ENCODE measurements at places on chromosomes 5 and 9. TPM values are rescaled to one million over a fixed set of nuclear protein-coding genes. Genes with fewer than 3 reads are reported as not detected.

GRCh38 chr5:91607675-91608074, 224.6 kb upstream of the ARRDC3 start:
- DNase-seq, result no peak

GRCh38 chr9:95379630-95380029, 62.1 kb upstream of the FANCC start:
- DNase-seq, result no peak

DNA sequence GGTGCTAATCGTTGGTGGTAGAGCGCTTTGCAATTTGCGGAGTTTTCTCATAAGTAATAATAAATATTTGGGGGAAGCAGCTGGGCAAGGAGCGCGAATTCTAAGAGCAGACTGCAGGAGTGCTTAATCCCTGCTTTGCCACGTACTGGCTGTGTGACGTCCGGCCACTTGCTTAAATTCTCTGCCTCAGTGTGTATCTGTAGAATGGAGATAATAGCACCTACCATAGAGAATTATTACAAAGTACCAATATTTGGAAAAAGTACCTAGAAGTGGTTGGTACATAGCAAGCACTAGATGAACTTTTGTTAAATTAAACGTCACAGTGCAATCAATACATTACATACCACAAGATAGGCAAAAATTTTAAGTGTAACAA, 598 bp upstream of the TMED7 start:
- peak; percentile 22 for DNase-seq

GRCh38 chr5:173018358-173018757, 34.8 kb downstream of the ATP6V0E1 start:
- no peak for DNase-seq

DNA sequence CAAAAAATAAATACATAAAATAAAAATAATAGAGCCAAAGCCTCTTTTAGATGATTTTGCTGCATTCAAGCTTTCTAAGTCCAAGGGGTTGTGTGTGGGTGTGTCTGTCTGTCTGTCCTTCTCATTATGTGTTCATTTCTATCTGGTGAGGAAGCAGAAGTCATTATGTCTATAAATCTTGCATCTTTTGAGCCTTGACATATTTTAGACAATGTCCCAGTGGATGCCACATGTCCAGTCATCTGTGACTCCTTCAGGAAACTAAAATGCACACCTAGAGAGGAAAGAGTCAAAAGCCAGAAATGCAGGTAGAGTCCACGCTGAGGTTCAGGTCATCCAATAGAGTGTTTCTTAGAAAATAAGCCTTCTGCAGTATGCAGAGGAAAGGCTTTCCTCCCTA, 80.9 kb downstream of the GALNT10 start:
- DNase-seq, result no peak

GRCh38 chr9:88949425-88949824, 41.8 kb upstream of the S1PR3 start:
- DNase-seq, result peak; percentile 41

DNA sequence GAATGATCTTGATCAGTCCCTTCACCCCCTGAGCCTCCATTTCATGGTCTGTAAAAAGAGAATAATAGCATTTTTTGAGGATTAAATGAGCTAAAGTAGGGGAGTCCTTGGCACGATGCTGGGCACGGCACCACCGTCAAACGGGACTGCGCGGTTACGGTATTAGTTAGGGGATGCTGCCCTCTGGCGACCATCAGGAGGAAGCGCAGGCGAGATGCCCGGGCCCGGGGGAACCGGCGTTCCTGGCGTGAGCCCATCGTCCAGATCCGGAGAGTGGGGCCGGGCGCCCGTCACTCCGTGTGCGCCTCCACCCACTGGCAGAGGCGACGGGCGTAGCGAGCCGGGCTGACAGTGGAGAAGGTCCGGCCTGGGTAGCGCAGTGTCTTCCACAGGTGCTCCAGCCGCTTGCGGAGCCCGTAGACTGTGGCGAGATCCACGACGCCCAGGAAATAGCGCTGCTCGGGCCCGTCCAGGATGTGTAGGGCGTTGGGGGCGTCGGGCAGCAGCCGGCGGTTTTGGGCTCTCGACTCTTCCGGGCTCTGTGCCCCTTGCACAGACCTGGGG, 4.8 kb upstream of the ST6GALNAC4 start:
- no peak for DNase-seq

DNA sequence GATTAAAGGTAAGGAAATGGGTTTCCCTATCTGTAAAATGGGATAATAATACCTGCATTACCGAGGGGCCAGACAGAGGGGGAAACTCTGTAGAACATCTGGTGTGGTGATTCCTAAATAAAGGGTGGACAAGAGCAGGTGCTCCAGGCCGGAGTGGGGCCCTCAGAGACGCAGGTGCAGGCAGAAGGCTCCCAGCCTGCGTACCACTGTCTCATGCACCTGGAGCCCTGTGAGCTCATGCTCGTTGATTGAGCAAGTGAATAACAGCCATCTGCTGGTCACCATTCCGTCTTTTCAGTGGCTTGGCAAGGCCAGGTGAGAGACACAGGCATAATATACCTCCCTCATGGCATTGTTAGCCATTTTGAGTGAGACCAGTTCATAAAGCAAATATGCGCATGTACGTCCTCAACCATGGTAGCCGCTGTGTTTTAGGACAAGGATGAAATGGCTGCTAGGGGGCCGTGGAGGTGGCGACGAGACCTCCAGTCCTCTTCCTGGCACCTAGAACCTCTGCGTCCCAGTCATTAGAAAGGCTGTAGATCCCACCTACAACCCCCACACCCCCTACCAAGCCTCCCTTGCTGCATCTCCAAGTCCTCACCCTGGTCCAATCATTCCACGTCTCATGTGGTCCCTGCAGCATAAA, 198.0 kb upstream of the MVB12B start:
- DNase-seq, result no peak

DNA sequence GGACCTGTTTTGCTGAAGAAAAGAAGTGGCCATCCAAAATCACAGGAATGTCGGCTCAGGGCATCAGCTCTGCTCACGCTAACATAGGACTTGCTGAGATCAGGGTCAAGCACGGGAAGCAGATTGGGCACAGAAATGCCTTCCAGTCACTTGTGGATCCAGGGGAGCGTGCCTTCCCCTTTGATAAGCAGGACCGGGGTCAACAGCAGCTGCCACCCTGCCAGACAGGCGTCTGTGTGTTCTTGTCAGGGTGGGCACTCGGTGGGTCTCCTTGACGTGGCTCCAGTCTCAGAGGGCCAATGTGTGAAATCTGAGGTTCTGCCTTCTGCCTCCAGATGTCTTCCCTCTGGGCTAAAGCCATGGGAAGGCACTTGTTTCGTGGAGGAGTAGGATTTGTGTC, 313.7 kb upstream of the IRX4 start:
- DNase-seq, result no peak

GRCh38 chr5:92505925-92506324, 1075.1 kb downstream of the NR2F1-AS1 start:
- no peak for DNase-seq

GRCh38 chr9:84315278-84315877, 25.2 kb downstream of the SLC28A3 start:
- DNase-seq, result peak; percentile 53

DNA sequence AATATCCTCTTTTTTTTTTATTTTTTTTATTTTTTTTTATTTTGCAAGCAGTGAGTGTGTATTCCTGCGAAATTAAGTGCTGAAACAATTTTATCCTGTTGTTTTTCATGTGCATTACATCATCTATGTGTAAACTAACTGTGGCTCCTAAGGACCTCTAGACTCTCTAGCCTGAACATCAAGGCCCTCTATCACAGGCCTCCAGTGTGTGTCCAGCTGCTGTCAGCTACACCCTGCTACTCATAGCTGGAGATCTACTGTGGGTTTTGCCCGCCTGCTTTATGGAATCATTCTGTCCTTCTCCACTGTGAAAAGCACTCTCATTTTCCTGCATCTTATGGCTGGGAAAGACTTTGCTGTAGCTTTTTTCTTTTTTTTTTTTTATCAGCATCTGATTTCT, 157.8 kb downstream of the KCTD16 start:
- DNase-seq, result no peak

DNA sequence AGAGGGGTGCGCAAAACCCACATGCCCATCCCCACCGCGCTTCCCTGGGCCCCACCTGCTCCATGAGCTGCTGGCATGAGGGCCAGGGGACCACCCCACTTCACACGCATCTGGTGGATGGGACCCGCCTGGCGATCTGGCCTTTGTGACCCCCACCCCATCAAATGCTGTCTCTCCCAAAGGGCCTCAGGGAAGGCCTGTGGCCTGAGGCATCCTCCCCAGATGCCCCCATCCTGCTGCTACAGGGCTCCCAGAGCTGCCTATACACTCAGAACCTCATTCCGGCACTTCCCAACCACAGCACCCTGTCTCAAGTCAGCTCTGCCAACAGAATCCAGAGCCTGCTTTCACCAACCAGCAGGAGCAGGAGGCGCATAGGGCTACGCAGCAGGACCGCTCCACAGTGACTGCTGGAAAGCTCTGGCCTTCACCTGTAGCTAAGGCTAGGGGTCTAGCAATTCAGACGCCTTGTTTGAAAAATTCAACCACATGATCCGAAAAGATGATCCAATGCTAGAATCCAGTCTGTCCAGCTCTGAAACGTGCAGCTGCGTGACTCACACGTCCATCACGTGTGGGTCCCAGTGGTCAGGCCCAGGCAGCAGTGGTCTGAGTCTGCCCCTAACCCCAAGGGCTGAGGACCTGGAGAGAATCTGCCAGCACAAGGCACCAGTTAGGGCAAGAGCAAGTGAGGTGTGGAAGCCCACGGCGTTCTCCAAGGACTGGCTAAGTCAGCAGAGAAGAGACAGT, 1.4 kb upstream of the SNAPC4 start:
- no peak for DNase-seq

DNA sequence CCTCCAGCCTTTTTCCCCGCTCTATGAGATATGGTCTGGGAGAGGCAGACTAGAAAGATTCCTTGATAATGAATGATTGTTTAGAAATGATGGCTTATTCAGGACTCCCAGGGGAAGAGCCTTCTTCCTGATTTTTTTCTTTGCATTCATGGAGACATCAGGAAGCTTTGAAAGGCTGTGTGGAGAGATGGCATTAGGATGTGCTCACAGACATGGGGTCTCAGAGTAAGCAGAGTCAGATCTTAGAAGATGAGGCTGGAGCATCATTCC, 37.1 kb downstream of the PPARGC1B start:
- DNase-seq, result no peak

DNA sequence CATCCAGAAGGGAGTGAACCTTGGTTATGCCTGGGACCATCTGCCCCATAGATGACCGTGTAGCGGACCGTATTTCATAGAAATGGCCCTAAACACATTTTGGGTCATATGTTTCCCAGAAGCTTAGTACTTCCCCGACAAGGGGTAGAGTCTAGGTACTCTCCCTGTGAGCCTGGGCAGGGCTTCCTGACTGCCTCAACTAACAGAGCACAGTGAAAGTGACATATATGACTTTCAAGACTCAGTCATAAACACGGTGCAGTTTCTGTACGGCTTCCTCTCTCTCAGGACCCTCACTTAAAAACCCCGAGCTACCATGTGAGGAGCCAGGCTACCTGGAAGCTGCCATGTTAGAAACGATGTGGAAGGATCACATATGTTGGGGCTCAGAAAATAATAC, 20.9 kb downstream of the C9orf57 start:
- DNase-seq, result no peak

DNA sequence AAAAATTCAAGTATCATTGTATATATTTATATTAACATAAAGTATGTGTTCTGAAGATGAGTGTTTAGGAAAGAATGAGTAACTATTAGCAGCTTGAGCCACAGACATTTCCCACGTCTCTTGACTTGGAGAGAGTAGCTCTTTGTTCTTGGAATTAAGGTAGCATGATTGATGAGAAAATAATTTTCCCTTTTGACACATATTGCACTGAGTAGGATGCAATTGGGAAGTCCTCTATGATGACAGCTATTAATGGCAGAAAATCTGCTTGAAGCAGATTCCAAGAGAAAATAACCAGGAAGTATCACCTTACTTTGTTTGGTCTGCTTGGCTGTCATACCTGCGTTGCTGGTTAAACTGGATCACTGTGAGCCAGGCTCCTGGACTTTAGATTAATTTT, 204.8 kb downstream of the TLE4 start:
- no peak for DNase-seq

DNA sequence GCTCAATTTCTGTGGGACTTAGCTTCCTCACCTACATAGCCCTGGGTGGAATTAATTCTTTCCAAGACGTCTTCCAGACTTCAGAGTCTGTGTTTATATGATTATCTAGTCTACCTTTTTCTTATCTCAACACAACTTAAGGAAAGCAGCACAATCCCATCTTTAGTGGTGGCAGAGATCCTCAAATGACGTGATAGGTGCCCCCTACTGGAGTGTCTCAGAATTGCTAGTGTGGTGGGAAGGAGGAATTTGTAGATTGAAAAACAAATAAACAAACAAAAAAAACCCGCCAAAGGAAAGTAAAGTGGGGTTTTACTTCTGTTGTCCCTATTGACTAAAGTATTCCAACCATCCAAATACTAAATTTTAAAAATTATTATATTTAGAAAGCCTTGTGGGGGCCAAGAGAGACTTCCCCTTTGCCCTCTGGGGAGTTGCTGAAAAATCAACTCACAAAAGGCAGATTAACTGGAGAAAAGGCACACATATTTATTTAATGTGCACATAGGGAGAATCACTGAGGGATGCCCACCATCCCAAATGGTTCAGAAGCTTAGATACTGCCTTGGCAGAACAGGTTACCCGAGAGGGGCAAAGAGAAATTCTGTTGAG, 283.3 kb downstream of the TMEM167A start:
- DNase-seq, result no peak

DNA sequence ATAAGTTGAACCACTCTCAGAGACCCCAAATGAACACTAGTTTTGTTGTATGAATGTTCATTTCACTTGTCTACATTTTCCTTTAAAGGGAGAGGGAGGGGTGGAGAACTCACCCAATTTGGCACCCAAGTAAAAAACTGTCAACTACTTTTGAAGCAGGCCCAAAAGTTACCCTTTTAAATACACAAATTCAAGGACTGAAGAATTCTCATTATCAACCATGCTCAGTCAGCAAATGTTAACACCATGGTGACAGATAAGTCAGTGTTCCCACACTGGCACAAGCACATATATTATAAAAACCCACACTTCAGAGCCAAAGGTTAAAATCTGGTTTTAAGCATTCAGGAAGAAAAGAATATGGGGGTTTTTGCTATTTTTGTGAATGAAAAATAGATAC, 31.6 kb downstream of the CSNK1A1 start:
- no peak for DNase-seq

GRCh38 chr9:69955536-69956355, 87.9 kb upstream of the MAMDC2 start:
- DNase-seq, result no peak

EXOSC2 gene
- 30.9 TPM for polyA plus RNA-seq

C9orf85 gene
- 21.7 TPM for polyA plus RNA-seq

WDR38 gene
- 0.27 TPM for polyA plus RNA-seq

IRX2 gene
- polyA plus RNA-seq, result 28.4 TPM

CAVIN4 gene
- 2.4 TPM for polyA plus RNA-seq

ACTL7B gene
- not detected for polyA plus RNA-seq

LECT2 gene
- 1.3 TPM for polyA plus RNA-seq

GABRA1 gene
- polyA plus RNA-seq, result not detected

LHX3 gene
- polyA plus RNA-seq, result not detected

ZCCHC9 gene
- polyA plus RNA-seq, result 44.1 TPM

Data from left renal pelvis (tissue), 4 donors.